Fibroblast of upper back skin (primary cell): ENCODE measurements at places on chromosomes 5 and 9.

DNA sequence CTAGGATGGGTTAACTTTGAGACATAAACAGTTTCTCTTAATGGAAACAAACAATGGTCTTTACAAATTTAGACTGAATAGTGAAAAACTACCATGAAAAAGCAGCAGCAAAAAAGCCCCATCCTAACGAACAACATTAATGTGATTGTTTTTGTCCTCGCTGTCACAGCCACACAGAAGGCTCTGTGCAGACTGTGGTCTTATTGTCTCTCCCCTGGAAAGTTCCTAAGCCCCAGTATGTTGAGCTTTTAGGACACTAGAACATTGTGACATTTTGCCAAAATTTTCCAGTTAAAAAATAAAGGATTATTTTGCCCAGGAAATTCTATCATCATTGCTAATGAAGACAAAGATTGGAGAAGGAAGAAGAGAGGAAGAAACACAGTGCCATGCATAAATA lies 12.6 kb upstream of the SOWAHA start:
- no peak for DNase-seq

- DNase-seq: peak; percentile 26
Measured at GRCh38 chr9:83511051-83511450, 27.1 kb downstream of the FRMD3 start.

GRCh38 chr9:80937645-80938044 lies 751.7 kb downstream of the TLE1 start:
- peak; percentile 59 for DNase-seq

GRCh38 chr5:180394031-180394636 lies 41.0 kb upstream of the GFPT2 start:
- no peak for DNase-seq

DNA sequence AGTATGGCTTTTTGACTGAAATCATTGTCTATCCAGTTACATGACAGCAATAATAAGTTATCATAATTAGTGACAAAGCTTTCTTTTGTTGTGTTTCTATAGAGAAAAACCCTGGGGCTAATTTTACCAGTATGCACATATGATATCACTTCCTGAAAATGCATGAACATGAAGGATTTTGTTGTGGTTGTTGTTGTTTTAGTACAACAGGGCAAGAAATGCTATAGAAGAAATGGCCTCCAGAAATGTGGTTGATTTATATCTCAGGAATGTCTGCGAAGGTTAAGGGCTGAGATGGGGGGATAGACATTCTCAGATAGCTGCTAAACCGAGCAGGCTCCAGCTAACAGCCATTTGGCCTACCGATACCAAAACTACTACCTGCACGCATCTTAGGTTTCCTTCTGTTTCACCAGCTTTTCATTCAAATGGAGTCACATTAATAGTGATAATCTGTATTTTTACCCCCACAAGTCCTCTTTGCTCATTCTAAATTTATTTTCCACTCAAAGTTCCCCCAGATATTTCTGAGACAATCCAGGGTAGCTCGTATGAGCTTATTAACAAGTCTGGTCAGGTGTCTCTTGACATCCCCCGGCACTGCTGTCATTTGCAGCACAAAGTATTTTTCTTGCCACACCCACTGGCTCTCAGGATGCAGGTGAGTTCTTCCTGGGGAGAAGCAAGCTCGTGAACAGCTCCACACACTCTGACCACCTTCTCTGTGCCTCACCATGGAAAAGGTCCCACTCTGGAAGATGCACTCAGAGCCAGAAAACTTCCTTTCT lies 232.4 kb upstream of the GAS1 start:
- peak; percentile 78 for DNase-seq

GRCh38 chr5:28473531-28474107 lies 1435.2 kb upstream of the CDH9 start:
- DNase-seq: peak; percentile 15

- DNase-seq: no peak
Measured at GRCh38 chr5:103410172-103410571, 151.6 kb downstream of the MACIR start.

- peak; percentile 32 for DNase-seq
Measured at GRCh38 chr5:24623031-24623430, 21.7 kb downstream of the CDH10 start.

DNA sequence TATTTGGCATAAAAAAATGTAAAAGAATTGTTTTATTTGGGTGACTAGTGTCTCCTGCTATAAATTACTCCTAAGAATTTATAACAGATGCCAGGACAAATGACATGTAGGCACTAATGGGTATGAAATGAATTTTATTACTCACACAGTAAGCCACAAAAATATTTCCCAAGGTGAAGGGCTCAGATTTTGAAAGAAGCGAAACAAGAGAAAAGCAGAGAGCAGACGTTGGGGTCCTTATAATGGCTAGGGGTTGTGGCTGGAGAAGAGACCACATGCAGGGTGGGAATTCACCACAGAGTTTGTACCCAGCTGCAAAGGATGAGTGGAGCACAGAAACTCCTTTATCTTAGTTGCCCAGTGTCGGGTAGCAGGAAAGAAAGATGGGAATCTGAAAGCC lies 45.0 kb upstream of the PRR16 start:
- DNase-seq: peak; percentile 52

DNA sequence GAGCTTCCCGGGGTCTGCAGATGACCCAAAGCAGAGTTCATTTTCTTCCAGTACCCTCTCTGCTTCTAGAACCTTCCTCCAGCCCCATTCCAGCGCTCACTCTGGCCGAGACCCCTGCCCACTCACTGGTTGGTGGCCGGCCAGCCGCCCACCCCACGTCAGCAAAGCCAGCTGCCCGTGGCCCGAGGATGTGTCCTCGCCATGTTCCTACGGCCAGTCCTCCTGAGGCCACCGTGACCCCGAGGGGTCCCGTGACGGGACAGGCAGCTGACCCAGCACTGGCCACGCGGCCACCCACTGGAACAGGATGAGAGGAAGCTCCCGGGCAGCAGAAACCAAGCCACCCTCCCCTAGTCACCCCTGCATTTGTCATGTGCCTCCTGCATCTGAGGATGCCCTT lies 39.1 kb upstream of the SLC6A19 start:
- DNase-seq: no peak

- no peak for DNase-seq
Measured at GRCh38 chr5:1765880-1766235, 33.8 kb downstream of the MRPL36 start.

DNA sequence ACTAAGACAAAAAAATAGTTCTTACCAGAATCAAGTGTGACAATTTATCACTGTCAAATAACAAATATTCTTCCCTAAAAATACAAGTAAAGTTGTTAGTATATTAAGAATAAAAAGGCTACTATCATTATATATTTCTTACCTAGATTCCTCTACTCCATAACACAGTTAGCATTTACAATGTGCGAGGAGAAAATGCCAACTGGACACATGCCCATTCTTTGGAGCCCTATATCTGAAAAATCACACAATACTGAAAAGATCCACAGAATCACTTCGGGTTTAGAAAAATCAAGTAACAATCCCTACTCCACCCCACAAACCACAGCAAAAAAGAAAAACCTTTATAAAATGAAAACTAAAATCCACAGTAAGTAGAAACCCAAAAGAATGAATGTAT lies 70.9 kb downstream of the PKD2L2 start:
- DNase-seq: no peak

DNA sequence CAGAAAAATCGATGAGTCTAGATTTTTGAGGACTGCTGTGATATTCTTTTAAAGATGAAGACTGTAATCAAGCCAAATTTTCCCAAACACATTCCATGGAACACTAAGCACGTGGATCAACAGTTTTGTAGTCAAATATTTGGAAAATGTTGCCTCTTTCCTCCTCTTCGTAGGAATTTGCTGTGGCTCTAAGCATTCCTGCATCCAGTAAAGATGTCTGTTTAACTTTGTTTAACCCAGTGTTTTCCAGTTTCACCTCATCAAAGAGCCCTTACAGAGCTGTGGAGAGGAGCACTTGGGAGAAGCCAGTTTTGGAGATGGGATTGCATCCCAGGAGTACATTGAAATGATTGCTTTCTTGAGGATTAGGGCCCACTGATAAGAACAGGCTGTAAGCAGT lies 58.9 kb downstream of the INSYN2B start:
- no peak for DNase-seq

DNA sequence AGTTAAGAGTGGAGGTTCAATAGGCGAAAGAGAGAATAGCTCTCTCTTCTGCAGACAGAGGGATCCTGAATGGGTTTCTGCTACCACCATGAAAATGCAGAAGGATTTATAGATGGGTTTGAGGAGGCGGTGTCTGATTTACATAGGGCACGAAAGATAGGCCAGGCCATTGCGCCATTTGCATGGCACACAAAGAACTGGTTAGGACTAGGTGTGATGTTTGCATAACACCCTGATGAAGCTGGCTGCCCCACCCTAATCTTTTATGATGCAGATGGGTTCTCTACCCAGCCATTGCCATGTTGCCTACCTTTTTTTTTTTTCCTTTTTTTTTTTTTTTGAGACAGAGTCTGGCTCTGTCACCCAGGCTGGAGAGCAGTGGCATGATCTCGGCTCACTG lies 51.4 kb upstream of the PDZD2 start:
- no peak for DNase-seq

GRCh38 chr9:119662329-119662728 lies 293.1 kb upstream of the BRINP1 start:
- DNase-seq: no peak

- DNase-seq: no peak
Measured at GRCh38 chr5:96093340-96093739, 131.7 kb upstream of the ELL2 start.

DNA sequence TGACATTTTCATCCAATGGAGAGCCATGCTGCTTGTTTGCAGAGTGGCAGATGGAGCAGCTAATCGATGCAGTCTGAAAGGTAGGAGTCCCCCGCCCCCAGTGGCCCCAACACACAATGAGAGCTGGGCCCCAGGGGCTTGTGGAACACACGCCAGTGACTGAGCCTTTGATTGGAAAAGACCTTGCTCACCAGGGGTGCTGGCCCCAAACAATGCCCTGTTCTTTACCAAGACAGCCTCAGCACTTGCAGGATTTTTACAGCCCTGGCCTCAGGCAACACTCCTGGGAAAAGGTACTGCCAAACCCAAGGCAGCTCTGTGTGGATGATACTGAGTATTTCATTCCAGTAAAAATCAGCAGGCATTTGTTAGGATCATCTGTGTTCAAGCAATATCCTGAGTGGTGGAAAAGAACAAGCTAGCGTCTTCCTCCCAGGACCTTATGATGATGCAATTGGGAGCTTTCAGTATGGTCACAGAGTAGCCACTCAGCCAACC lies 276.8 kb upstream of the CLINT1 start:
- DNase-seq: no peak

DNA sequence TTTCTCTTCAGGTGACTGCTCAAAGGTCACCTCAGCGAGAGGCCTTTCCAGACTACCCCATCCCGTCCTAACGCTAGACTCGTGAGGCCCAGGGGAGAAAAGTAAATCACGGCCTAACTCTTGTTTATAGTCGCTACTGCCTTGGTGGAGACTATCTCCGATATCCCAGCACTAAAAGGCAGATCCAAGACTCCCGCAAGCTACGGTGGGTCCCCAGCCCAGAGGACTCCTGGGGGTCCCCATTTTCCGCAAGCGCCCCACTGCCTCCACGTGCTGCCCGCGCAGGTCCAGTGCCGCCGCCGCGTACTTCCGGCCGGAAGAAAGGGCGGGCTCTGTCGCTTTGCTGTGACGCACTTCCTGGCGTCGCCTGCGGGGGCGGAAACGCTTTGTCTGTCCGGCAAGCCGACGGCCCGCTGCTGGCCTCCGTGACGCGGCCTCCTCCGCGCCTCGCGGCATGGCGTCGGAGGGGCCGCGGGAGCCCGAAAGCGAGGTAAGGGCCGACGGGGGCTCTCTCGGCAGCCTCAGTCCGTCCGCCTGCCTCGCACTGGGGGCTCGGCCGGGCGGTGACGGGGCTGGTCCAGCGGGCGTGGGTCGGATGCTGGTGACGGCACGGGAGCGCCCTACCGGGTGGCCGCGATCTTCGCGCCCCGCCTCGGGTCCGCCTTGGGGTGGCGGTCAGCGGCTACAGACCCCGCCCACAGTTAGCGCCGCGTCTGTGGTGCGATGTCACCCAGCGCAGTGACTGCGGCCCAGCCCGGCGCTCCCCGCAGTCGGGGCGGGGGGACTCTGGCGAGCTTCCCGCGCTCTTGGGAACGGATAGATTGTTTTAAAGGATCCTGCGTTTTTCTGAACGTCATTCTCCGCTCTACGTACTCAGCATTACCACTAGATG lies at the start of gene SECISBP2:
TSS of gene SECISBP2 (plus strand) at position 378 of the 892 bp plus-strand sequence. CDS start at position 455, 77 bp downstream.
- DNase-seq: peak; percentile 98

- DNase-seq: no peak
Measured at GRCh38 chr5:135489466-135490244, 37.5 kb upstream of the TIFAB start.

DNA sequence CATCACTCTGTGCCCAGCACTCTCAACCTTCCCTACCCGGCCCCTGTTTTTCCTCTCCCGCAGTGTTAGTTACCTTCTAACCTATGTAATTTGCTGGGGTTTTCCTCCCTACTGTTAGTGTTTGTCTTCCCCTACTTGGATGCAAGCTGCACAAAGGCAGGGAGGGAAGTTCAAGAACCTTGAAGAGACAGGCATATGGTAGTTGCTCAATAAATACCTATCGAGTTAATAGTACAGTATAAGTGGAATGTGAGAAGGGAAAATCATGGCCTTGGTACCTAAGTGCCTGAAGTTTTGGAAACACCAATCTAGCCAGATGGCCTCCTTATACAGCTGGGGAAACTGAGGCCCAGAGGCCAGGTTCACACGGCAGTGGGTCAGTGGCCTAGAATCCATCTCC lies 24.2 kb downstream of the PDGFRB start:
- DNase-seq: no peak

GRCh38 chr9:18675973-18676372 lies 202.0 kb downstream of the ADAMTSL1 start:
- DNase-seq: no peak

DNA sequence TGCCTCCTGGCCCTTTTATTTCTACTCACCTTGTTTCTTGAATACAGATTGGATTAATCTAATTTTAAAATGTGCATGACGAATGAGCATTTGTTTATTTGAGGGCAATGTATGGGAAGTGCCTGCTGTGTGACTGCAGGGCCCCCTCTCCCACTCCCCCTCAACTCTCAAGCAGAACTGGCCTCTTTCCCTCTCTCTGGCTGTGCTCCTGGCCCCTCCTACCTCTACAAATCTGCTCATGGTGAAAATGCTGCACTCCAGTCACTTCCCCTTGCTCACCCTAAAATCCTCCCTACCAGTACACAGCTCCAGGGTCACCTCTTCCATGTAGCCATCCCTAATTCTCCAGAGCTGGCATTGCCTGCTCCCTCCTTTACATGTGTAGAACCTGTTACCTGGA lies 17.2 kb upstream of the NDST1 start:
- no peak for DNase-seq

- peak; percentile 87 for DNase-seq
Measured at GRCh38 chr5:93677359-93677891, 64.0 kb downstream of the POU5F2 start.

DNA sequence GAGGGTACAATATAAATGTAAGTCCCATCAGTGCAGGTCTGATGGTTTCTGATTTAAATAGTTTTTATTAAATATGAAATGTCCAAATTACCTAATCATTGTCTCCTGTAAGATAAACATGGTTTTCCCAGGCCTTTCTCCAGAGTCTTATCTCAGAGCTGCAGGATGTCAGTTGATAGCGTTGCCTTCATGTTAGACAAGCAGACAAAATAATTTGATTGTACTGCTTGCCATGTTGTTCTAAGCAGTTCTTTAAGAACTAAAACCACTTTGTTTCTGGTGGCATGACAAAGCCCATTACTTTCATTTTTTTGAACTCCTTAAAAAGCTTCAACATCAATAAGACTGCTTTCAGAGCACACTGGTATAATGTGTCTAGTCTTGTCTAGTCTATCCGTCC lies 1073.5 kb downstream of the MAT2B start:
- no peak for DNase-seq

GRCh38 chr9:133371261-133371711 lies 4.6 kb downstream of the SURF4 start:
- DNase-seq: no peak
